Body of pancreas (tissue), 4 donors: ENCODE measurements at places on chromosomes 16 and 17. TPM values are rescaled to one million over a fixed set of nuclear protein-coding genes. Genes with fewer than 3 reads are reported as not detected.

CCT6B gene
- 1.8 TPM for total RNA-seq

KRT33B gene
- not detected for total RNA-seq

CLEC10A gene
- 1.0 TPM for total RNA-seq

ALDH3A1 gene
- 0.33 TPM for total RNA-seq

DNA sequence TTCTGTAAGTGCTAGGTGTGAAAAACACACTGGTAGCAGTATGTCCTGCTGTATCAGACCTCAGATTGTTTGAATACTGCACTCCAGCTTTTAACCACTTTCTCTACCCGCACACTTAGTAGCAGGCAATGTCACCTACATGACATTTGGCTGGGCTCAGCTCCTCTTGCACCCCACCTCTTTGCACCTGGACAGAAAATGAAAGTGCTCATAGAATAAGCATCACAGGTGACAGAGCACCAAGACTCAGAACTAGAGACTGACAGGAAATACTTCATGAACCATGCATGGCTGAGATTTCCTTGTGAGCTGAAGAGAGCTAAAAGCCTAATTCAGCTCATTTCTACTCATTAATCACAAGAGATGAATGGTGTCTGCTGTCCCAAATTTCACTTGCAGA, 1014.2 kb upstream of the CDH8 start:
- no peak for DNase-seq

DNA sequence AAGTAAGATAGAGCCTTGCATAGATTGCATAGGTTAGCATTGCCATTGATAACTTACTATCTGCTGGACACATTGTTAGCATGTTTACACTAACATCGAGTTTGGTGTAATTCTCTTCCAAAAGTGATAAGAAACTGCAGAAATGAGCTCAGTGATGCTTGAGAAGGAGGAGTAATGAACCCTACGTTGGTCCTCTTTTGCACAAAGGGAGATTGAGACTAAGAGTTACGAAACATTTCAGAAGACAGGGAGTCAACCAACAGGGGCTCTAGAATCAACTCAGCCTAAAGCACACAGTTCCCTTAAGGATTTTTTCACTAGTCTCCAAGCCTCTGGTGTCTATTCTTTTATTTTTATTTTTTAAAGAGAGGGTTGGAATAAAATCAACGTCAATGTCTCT, 6.8 kb downstream of the CCL7 start:
- no peak for DNase-seq

DNA sequence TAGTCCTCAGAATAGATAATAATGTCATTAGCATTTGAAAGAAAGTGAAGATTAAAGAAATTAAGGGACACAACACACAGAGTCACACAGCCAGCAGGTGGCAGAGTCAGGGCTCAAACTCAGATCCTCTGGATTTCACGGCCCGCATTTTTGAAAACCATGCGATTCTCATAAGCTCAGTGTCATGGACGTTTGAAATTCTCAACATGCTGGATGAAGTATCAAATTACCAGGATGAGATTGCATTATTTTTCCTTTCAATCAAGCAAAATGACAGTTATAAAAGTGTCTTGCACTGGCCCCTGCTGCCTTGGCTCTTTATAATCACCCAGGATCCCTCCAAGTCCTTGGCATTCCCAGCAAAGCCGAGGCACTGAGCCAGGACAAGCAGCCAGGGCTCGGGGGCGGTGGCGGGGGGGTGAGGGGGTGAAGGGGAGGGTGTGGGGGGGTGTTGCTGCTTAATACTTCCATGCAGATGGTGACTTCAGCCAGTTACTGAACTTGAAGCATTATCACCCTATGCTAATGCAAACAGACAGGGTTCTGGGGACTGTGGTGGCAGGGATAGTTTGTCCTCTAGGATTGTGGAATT, 6.6 kb upstream of the BMERB1 start:
- DNase-seq = peak; percentile 82

- no peak for DNase-seq
Observed at GRCh38 chr17:7246779-7247178, 4.5 kb upstream of the GABARAP start.

DNA sequence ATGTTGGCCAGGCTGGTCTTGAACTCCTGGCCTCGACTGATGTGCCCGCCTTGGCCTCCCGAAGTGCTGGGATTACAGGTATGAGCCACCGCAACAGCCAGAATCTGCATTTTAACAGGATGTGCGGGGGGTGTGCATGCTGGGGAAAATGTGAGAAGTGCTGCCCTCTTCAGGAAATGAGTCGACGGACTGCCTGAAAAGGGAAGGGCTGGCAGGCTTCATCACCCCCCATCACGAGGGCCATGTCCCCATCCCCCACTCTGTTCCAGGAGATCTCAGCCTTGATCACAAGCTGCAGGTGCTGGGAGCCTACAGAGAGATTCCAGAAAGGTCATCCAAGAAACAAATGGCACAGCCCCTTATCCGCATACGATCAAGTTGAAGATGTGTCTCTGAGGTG, 195.3 kb upstream of the RPL38 start:
- no peak for DNase-seq

DNA sequence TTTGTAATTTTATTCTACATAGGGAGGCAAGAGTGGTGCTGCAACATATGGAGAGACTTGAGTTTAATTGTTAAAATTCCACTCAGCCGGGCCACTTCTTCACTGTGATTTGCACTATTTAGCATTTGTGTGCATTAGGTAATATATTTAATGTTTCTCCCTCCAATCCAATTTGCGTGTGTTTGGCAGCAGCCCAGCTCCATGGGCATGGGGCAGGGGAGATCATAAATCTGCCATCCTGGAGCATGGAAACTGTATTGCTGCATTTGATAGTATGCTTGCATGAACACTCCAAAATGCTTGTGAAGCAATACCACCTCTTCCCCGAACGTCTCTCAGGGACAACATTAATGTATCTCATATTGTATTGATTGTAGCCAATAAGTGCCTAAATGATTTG, 339.1 kb upstream of the RBFOX1 start:
- DNase-seq = no peak
